Substantia nigra (tissue), 51 donors: ENCODE measurements at places on chromosomes 12 and 14.

DNA sequence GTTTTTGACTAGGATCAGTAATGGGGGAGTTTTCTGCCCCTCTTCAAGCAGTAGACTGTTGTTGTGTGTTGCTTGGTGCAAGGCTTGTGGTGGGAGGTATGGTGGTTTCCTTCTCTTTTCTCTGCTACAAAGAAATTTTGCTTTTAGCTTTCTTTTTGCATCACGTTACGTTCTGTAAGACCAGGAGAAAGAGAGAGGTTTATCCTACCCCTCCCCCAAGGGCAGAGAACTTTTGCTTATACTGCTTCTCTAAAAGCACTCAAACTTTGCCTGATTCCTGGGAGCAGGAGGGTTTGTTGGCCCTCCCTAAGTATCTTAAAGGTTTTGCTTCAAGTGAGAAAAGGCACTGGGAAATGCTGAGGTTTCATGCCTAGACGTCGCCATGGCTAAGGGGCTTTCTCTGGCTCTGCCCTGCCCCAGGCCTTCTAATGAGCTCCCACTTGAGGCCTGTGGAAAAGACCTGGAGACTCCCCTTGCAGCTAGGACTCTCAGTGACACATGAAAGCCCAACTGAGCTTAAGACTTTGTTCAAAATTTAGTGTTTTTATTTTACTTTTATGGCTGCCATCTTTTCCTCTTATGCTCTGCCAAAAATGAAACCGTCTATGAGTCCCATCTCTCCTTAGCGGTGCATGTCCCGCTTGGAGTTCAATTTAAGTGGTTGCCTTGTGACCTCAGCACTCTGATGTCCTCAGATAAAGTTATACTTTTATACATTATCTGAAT is 49.2 kb downstream of the EIF2S3B start:
- DNase-seq, result no peak

DNA sequence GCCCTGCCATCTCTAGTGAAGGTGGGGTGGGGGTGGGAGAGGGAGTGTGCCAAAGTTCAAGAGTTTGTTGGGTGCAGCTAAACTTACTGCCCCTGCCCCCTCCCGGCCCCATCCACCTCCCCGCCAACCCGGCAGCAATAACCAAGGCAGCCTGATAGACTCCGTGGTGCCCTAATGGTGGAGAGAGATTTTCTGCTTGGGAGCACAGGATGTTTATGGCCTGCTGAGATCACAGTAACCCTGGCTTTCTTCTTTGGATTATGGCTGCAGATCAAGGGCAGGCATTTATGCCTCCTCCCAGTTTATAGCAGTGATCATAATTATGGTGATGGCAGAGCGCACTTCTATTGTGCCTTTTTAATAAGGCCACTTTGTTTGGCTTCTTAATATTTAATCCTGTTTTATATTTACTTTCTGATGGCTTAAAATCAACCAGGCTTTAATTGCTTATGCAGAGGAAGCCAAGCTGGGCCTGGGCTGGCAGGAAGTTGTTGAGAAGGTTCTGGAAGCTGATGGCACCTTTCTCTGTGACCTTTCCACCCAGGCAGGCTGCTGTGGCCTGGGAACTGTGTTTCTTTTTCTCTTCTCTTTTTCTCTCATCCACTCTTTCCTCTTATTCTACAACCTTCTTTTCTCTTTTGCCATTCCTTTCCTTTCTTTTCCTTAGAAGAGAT is 256.8 kb upstream of the FKBP4 start:
- DNase-seq, result no peak

DNA sequence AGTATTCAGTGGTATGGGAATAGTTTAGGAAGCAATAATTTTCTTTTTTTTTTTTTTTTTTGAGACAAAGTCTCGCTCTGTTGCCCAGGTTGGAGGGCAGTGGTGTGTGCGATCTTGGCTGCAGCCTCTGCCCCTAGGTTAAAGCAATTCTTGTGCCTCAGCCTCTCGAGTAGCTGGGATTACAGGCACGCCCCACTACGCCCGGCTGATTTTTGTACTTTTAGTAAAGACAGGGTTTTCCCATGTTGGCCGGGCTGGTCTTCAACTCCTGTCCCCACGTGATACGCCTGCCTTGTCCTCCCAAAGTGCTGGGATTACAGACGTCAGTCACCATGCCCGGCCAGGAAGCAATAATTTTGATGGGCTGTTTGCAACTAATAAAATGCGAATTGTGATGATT is 62.1 kb downstream of the ATG14 start:
- no peak for DNase-seq

DNA sequence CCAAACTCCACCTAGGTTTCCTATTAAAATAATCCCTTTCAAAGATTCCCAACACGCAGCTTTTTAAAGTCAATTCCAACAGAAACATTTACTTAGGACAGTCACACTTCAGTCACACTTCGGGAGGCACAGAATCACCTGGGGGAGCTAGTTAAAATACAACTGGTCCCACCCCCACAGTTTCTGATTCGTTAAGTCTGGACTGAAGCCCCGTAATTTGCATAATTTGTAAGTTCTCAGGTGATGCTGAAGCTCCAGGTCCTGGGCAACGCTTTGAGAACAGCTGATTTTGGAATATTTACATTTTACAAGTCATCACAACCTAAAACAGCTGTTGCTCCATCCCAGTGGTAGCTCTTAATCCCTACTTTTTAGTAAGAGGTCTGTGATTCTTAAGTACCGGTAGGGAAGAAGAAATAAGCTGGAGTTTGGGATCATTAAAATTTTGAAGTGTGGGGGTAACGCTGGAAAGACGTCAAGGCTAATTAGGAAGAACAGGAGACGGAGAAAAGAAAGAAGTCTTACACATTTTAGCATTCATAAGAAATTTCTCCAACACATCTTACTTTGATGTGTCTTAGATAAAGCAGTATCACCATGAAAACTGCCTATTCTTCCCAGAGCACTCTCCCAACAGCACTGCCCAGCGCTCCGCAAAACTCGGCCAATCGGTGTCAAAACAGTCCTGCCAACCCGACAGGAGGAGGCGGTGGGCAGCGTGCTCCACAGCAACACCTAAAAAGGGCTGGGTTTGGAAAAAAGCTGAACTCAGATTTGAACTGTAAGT is 1.1 kb downstream of the IPO8 start:
- DNase-seq, result no peak

DNA sequence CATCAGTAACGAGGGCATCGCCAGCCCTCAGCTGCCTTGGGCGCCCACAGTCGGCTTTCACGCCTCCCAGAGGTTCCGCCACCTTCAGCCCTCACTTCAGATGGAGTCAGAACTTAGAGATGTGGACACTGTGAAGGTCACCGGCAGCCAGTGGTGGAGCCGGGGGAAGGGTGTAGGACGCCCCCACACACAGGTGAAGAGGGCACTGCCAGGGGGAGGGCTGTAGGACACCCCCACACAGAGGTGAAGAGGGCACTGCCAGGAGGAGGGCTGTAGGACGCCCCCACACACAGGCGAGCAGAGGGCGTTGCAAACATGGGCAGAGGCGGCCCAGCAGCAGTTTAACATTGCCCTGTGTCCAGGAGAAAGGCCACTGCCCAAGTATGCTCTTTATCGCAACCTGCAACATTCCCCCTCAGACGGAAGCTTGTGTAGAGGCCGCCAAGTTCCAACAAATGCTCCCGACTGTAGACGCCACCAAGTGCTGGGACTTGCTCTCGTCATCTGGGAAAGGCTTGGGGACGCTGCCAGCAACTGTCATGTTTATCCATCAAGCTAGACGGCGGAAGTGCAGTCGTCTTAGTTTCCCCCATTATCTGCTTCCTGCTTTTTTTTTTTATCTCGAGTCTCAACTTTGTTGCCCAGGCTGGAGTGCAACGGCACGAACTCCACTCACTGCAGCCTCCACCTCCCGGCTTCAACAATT is 4.9 kb upstream of the ANKLE2 start:
- DNase-seq, result no peak

DNA sequence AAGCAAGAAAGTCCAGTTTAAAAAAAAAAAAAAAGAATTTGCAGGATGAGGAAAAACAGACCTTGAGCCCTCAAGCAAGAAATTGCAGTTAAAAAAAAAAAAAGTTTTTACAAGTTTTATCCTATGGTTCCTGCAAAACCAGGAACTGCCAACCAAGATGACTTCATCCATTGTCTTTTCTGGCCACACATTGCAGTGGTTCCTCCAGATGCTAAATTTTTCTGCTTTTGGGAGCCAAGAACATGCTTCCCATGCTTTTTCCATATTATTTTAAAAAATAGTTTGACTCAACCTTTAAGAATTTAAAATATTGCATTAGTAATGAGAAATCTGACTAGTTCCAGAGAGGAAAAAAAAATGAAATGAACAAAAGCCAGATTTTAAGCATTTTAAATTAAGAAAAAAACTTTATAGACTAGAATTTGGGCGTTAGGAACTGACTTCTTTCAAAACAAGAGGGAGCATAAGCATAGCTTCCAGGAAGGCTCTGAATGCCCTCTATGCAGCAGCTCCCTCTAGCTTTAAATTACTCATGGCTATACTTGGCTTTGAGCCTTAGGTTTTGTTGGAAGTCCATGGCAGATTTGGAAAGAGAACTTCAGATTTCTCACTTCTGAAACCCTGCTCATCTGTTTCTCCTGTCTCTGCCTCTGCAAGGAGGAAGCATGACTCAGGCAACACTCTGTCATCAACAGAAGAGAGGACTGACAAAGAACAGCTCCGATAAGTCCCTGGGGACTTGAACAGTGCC is 124.5 kb downstream of the GPR65 start:
- no peak for DNase-seq

- no peak for DNase-seq
Measured at GRCh38 chr14:55706365-55706684, 126.3 kb downstream of the KTN1 start.

DNA sequence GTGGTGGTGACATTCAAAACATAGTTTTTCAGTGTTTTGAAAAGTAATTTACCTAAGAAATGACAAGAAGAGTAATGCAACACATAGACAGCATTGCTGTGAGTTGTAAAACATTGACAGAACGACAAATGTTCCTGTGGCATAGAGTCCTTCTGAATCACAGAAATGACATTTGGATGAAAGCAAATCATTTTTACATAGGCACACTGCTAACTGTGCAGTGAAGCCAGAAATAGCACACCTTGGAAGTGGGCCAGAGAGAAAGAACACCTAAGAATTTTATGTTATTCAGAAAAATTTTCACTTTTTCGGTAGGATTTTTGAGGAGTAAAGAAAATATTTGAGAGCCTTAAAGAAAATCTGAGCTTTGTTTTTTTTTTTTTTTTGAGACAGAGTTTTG is 100.6 kb downstream of the ANO4 start:
- DNase-seq, result no peak
